ENCODE measurements at places on chromosomes 4 and X. TPM values are rescaled to one million over a fixed set of nuclear protein-coding genes. Genes with fewer than 3 reads are reported as not detected.

RTL3 gene
- total RNA-seq: not detected

NSUN7 gene
- not detected for total RNA-seq

GUCY1B1 gene
- 0.38 TPM for total RNA-seq

MAGEE2 gene
- not detected for total RNA-seq

GJB1 gene
- not detected for total RNA-seq

CENPVL1 gene
- not detected for total RNA-seq

CRMP1 gene
- total RNA-seq: 0.08 TPM

TRIM60 gene
- not detected for total RNA-seq

SASH3 gene
- total RNA-seq: not detected

MAPK10 gene
- total RNA-seq: 10.2 TPM

PTPN13 gene
- total RNA-seq: 35.5 TPM

SATL1 gene
- total RNA-seq: not detected

CTAG1A gene
- not detected for total RNA-seq

ATP5ME gene
- total RNA-seq: 480 TPM

SLC25A5 gene
- 222 TPM for total RNA-seq

SERTM2 gene
- not detected for total RNA-seq

CXXC4 gene
- total RNA-seq: not detected

ZMYM3 gene
- total RNA-seq: 5.1 TPM

NDP gene
- total RNA-seq: 1.2 TPM

HPF1 gene
- 9.5 TPM for total RNA-seq

RIPPLY1 gene
- total RNA-seq: not detected

SORBS2 gene
- 4.8 TPM for total RNA-seq

MAGEA3 gene
- total RNA-seq: 0.15 TPM

MAGEB2 gene
- total RNA-seq: not detected

ARHGEF9 gene
- total RNA-seq: 13.6 TPM

RPS6KA3 gene
- 20.7 TPM for total RNA-seq

IDUA gene
- total RNA-seq: 7.0 TPM

FAM184B gene
- not detected for total RNA-seq

BCAP31 gene
- 152 TPM for total RNA-seq

PRDM5 gene
- total RNA-seq: 5.6 TPM

CSAG1 gene
- not detected for total RNA-seq

MMRN1 gene
- 0.35 TPM for total RNA-seq

PWWP3B gene
- under 0.01 TPM for total RNA-seq

CASK gene
- 34.6 TPM for total RNA-seq

AFP gene
- 0.59 TPM for total RNA-seq
